ENCODE measurements at places on chromosomes 6 and 20.

DNA sequence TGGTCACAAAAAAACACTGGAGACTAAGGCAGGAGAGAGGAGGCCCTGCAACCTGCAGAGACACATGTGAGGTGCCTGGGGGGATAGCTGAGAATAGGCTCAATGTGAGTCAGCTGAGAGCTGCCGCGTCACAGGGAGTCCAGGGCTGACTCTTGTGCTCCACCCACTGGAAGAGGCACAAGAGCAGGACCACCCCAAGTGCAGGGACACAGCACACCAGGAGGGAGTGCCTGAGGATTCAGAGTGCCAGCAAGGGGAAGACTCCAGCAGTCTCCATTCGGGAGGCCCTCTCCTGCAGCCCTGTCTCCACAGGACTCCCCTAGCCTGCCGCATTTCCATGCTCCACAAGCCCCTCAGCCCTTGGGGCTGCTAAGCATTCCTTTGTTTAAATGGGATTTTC, 105.5 kb downstream of the HUS1B start:
- DNase-seq, result no peak

GRCh38 chr6:107495971-107496370, 6.1 kb downstream of the SOBP start:
- DNase-seq, result no peak

- DNase-seq, result no peak
Observed at GRCh38 chr20:40769677-40770285, 80.7 kb upstream of the MAFB start.

DNA sequence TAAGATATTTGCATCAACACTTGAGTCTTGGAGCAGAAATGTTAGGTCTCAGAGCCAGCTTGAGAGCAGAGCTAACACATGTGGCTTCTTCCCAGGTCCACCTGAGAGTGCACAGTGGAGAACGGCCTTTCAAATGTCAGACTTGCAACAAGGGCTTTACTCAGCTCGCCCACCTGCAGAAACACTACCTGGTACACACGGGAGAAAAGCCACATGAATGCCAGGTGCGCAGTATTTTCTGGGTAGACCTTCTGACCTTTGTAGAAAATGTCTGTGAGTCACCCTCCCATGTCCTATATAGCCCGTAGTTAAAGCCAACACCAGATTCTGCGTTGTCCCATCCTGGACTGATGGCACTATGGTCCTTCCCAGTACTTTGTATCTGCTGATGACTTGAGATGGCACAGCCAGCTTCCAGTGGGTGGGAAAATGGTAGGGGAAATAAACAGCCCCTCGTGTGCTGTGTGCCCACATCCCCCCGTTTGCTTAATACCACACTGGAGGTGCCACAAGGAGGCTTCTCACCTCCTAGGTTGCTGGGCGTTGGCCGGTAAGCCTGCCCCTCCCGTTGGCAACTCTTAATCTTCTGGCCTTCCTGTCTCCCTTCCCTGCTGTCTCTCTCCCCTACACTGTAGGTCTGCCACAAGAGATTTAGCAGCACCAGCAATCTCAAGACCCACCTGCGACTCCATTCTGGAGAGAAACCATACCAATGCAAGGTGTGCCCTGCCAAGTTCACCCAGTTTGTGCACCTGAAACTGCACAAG, 20.3 kb downstream of the PRDM1 start:
- no peak for DNase-seq

GRCh38 chr6:25032934-25033333, 97.2 kb upstream of the RIPOR2 start:
- DNase-seq, result no peak
